ENCODE measurements at places on chromosomes 16 and 17.

- DNase-seq = no peak
These were observed 25.1 kb upstream of the SLC47A1 start for GRCh38 chr17:19508577-19508867.

- no peak for DNase-seq
These were observed 3.9 kb downstream of the CYBC1 start for GRCh38 chr17:82446649-82447048.

DNA sequence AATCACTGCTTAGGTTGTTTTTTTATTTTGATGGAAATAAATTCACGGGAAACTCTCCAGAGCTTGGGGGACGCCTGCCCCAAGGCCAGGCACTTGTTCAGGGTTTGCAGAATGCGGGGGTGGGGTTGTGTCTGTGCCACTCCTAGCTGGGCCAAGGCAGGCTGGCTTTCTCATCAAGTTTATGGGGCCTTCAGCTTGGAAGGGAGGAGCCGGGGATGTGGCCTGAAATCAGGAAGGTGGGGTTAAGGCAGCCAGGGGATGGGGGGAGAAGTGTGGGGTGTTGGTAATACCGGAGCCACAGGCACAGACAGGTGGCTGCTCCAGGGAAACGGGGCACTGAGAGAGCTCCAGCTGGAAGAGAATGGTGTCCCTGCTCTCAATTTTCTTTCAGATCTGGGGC is 1.7 kb upstream of the CHAD start:
- DNase-seq = no peak

GRCh38 chr16:11552440-11552839 is 34.3 kb downstream of the LITAF start:
- DNase-seq = no peak

DNA sequence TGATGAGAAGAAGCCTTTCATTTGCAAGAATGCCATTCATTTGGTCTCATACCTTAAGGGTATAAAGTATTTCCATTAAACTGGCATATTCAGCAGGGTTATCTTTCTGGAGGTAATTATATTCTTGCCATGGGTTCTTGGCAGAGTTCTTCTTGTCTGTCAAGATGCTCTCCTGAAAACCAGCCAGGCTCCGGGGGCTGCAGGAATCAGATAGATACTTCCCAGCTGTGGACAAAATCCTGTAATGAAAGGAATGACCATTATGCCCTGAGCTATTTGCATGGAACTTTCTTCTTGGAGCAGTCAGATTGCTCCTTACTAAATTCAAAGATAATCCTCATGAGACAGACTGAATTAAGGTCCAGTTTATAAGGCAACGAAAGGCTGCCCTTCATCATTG is 47.0 kb downstream of the COG7 start:
- DNase-seq = no peak

GRCh38 chr17:49969134-49969759 is at the start of gene DLX4:
Gene DLX4 (plus strand): TSS chr17:49969190. CDS start chr17:49969469, 279 bp downstream.
- DNase-seq = peak; percentile 62

DNA sequence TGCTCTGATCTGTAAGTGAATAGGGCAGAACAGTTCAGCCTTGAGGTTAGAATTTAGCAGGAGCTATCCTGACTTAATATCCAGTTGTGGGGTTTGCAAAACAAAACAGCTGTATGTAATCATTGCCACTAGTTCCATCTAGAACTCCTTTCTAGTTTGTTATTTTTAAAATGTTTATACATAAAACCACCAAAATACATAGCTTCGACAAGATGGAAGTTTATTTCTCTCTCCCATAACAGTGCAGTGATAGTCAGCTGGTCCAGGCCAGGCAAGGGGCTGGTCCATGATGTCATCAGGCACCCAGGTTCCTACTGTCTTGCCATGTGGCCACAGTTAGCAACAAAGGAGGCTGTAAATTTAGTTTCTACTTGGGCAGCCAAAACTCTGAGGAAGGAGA is 10.5 kb upstream of the PLK1 start:
- DNase-seq = no peak

DNA sequence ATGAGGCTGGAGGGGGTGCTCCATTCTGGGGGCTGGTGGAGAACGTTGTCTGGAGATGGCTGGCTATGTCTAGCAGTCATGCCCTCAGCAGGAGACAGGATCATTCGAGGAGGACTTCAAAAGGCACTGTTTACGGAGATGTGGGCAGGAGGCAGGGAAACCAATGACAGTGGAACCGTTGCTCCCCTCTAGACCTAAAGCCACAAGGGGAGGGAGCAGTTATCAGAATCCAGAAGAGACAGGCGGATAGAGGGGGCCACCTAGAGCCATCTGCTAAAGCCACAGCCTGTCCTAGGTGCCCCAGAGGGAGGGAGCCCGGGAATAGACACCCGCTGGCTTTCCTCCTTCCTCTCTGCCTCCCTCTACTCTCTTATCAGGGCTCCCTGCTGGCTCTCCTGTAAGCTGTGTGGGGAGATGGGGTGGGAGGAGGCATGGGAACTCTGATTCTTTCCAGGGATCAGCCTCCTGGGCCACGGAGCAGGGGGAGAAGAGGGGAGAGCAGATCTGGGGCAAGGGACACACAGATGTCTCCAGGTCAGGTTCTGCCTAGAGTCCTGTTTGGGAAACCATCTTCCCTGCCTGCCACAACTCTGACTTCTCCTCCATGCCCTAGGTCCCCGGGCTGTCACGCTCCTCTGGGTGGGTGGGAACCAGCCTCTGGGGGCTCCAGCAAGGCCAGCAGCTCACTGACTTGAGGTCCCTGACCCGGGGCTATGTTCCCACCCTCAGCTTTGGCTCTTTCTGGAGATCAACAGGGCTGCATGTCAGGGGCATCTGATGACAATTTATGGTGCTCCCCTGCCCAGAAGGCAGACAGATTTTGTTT is 42.3 kb downstream of the IRX3 start:
- no peak for DNase-seq

DNA sequence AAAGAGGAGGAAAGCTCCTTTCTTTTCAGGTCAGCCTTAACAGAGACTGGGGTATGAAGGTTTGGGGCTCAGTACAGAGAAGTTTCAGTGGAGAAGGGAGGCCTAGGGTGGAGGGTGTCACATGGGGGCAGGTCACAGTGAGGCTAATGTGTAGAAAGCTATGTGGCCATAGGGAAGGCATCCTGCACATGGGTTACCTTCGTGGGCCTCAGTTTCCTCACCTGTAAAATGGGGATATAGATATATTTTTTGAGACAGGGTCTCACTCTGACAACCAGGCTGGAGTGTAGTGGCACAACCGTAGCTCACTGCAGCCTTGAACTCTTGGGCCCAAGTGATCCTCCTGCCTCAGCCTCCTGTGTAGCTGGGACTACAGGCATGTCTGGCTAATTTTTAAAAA is 41.8 kb downstream of the EMP2 start:
- DNase-seq = no peak

DNA sequence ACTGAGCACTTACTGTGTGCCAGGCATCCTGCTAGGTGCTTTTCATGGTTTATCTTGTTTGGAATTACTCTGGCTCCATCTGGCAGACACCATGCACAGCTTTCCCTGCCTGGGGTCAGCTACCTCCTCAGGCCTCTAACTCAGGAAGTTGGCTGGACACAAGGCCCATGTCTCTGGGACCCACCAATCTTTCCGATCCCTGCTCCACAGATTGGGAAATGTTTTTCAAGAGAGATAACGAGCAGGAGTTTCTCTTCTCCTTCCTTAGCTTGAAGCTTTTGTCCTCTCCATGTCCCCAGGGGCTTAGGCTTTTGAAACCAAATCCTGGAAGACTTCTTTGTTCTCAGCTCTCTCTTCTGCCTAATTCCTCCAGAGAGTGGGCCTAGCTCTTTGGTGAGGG is 11.5 kb upstream of the ELAC2 start:
- DNase-seq = no peak

DNA sequence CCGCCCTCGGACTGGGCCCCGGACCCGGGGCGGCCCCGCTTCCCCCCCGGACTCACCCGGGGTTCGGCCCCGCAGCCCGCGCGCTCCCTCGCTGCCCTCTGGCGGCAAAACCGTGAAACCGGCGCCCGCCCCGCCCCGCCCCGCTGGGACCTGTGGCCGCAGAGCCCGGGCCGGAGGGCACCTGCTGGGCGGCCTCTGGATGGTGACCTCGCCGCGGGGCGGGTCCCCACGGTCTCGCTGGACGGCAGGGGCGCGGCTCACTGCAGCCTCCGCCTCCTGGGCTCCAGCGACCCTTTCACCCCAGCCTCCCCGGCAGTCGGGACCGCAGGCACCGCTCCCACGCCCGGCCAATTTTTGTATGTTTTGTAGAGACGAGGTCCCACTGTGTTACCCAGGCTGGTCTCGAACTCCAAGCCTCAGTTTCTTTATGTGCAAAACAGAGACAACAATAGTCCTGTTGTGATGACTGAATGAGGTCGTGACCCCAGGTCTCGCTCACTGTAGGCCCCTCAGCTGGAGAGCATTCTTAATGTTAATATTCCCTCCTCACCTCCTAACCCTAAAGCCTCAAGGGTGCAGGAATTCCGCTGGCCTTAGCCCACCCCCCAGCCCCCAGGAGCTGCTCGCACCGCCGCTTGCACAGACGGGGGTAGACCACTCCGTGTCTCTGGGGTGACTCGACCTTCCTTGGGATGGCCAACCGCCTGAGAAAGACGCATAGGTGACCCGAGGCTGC is 33.7 kb upstream of the RPH3AL start:
- peak; percentile 71 for DNase-seq

DNA sequence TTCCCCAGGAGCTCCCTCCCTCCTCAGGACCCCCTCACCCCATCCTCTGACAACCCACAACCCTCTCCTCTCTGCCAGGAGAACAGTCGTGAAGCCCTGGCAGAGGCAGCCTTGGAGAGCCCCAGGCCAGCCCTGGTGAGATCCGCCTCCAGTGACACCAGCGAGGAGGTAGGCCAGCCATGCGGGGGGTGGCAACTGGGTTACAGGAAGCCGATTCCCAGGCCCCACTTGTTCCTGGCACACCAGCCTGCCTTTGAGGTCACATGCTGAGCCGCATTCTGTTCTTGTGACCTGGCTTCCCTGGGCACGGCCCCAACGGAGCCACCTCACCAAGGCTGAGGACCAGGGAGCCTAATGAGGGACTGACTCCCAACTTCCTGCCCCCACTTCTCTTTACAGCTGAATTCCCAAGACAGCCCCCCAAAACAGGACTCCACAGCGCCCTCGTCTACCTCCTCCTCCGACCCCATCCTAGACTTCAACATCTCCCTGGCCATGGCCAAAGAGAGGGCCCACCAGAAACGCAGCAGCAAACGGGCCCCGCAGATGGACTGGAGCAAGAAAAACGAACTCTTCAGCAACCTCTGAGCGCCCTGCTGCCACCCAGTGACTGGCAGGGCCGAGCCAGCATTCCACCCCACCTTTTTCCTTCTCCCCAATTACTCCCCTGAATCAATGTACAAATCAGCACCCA is 7.9 kb downstream of the NAT9 start:
- no peak for DNase-seq

Data from inflammatory macrophage treated with lipopolysaccharide for 1 hour (primary cell).